Stimulated activated CD8-positive, alpha-beta memory T cell treated with anti-CD3 and anti-CD28 coated beads, Interleukin-15, amount 100 ng/mL, for 1 hour (primary cell): ENCODE measurements at places on chromosomes 13 and 19.
A peak's percentile ranks its signal among the peaks of the same experiment; 100 is the strongest.

DNA sequence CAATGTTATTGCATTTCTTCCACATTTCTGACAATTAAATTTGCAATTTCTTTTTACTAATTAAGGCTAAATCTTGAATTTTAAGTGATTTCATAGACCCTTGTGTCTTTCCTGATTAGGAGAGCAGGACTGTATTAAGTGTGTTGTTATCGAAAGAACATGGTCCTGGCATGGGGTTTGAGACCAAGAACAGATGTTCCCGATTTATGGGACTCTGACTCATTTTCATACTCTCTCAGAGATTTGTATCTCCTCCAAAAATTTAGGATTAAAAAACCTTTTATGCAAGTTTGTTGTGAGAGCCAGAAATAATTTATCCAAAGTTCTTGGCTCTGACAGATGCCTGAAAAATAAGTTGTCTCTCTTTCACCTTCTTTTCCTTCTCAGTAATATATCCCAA is 589.3 kb upstream of the ARGLU1 start:
- no peak for DNase-seq

DNA sequence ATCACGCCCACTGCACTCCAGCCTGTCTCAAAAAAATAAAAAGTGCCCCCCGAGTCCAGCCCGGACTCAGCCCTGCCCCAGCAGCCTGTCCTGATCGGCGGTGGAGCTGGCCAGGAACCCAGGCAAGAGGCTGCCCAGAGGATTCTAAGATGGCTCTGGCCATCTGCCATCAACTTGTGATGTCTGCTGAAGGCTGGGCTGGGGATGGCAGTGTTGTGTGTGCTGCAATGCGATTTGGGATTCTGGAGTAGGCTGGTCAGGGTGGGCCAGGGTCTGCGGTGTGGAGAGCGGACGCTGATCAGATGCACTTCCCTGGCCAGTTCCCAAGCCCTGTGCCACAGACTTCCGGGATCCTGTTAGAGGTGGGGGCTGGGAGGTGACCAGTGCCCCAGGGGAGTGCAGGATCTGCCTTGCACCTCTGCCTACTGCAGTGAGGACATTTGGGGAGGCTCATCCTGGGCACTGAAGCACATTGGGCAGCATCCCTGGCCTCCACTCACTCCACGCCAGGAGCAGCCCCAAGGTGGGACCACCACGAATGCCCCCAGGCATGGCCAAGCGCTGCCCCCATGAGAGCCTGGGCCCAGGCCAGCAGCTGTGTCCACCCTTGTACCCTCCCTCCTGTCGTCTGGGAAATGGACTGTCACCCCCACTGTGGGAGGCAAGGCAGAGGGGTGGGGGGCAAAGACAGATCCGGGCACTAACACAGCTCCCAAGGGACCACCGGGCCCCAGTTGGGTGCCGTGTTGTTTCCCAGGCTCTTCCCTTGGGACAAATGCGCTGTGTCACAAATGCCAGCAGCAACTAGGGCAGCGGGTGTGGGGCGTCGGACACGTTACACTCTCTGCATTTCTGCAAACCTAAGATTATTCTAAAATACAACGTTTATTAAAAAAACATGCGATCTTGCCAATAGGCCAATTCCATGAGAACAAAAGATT is 3.4 kb upstream of the TBXA2R start:
- no peak for DNase-seq

DNA sequence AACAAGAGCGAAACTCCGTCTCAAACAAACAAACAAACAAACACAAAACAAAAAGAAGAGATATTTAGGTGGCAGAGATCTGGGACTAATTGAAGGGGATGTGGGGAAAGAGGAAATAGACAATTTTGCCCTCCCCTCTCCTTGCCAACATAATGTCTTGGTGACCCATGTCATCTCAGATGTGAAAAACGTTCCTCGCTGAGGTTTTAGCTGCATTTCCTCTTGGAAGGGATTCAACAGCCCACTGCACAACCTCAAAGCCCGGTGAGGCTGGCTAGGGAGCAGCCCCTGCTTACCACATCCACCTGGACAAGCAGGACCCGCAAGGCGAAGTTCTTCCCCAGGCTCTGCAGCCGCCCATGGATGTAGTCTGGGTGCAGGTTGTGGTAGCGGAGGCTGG is 4.9 kb downstream of the ERCC1 start:
- DNase-seq, result no peak

DNA sequence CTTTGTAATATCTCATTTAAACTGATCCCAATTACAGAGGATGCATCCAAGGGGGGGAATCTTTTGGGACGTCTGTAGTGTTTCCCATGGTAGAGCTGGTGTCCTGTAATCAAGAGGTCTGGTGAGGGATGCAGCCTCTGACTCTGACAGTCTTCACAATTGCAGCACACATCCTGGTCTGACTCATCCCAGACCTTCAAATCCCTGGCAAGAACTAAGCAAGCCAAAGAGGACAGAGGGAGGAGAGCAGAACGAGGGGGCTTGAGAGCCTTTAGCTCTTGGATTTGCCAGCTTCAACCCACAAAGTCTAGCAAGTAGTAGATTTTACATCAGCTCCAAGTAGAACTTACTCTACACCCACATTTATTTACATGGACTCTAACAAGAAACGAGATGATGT is 17.3 kb upstream of the FCGBP start:
- DNase-seq, result no peak

- no peak for DNase-seq
These were observed 633.5 kb upstream of the ATXN8OS start for GRCh38 chr13:69474011-69474685.

GRCh38 chr19:49727217-49728030 is 35.7 kb downstream of the TSKS start:
- no peak for DNase-seq

DNA sequence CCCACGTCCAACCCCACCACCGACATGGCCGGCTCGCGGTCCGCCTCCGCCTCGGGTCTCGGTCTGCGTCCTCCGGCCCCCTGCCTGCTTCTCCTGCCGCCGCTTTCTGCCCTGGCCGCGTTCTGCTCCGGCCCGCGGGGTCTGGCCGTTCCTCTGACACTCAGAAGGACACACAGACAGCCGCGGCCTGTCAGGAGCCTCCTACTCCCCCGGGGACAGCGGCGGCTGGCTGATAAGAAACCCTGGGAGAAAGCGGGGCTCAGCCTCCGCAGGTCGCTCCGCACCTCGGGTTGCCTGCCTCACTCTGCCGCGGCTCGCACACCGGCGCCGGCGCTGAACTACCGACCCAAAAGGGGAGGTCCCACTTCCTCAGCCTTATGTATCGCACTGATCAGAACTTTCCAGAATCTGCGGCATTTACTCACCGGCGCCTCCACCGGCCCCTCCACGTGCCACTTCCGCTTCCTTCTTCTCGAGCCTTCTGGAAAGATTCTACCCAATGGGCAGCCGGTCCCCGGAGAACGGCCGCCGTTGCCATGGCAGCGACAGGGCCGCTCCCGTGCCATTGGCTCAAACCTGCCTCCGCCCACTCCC is at the start of gene HSPH1:
Gene HSPH1, minus strand, starts transcription at position 348 of the 594 bp plus-strand sequence. Its CDS starts 322 bp downstream, at position 26.
- peak; percentile 95 for DNase-seq

- no peak for DNase-seq
These were observed 35.6 kb downstream of the SHISA2 start for GRCh38 chr13:26016189-26016588.

DNA sequence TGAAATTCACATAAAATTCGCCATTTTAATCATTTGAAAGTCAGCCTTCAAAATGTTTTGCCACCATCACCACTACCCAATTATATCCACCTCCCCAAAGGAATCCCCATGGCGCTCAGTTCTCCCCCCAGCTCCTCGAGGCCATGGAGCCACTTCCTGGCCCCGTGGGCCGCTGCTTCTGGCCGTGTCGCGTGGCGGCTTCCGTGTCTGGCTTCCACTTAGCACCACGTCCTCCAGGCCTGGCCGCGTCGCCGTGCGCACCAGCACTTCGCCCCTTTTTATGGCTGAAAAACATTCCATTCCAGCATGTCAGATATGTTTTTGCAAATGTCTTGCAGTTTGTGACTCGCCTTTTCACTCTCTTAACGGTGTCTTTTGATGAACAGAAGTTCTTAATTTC is 46.7 kb upstream of the DCUN1D2 start:
- no peak for DNase-seq

- DNase-seq, result no peak
These were observed 2.9 kb upstream of the PCDH8 start for GRCh38 chr13:52851137-52851962.

- DNase-seq, result no peak
These were observed 12.9 kb downstream of the RANBP3 start for GRCh38 chr19:5964816-5965565.

DNA sequence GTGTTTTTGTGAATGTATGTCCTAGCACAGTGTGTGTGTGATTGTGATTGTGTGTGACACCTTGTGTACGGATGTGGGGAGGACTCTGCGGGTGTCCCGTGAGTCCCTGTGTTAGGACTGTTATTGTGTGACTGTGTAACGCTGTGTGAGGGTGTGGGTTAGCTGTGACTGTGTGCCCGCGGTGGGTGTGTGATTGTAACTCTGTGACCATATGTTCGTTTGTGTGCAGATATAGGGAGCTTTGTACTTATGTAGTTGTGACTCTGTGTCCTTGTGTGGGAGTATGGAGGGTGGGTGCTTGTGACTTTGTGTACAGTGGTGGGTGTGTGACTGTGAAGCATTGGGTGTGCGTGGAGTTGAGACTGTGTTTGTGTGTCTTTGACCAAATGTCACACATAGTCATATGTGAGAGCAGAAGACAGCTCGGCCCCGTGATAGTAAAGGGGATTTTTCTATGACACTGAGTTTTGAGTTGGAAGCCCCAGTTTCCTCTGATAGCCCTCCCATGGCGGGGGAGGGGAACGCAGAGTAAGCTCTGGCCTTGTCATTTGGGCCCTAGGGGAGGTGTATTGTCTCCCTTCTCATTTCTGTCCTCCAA is 949 bp upstream of the ZNF260 start:
- DNase-seq, result peak; percentile 3

DNA sequence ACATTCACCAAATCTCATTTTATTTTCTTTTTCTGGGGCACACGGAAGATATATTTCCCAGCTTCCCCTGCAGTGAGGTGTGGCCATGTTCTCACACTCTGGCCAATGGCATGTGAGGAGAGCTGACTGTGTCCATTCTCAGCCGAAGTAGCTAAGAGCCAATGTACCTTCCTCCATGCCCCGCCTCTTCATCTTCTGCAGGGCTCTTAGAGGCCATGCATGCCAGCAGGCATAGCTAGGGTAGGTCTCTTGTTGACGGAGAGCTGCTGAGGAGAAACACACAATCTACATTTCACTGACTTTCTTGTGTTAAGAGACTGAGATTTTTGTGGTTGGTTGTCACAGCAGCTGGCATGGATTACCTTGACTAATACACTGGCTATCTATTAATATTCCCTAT is 9.8 kb upstream of the MICU2 start:
- DNase-seq, result no peak

- no peak for DNase-seq
These were observed 151.3 kb downstream of the NBEA start for GRCh38 chr13:35093356-35093755.

- DNase-seq, result no peak
These were observed 238.0 kb downstream of the LHFPL6 start for GRCh38 chr13:39364947-39365468.

DNA sequence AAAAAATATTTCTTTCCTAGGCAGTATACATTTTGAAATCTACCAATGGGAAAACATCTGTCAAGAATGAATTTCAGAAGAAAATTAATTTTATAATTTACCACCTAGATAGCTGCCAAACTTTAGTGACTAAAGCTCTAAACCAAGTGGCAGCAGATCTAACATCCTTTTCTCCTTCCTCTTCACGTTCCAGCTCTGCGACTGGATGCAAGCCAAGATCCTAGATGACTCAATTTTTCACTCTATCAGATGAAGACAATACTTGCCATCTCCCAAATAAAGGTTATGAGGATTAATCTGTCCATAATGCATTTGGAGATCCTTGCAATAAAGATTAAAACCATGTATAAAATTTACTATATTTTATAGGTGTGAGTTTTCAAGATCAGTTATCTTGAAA is 66.7 kb upstream of the MIR17HG start:
- DNase-seq, result no peak

GRCh38 chr19:47742634-47743033 is 2.7 kb upstream of the NOP53 start:
- no peak for DNase-seq

DNA sequence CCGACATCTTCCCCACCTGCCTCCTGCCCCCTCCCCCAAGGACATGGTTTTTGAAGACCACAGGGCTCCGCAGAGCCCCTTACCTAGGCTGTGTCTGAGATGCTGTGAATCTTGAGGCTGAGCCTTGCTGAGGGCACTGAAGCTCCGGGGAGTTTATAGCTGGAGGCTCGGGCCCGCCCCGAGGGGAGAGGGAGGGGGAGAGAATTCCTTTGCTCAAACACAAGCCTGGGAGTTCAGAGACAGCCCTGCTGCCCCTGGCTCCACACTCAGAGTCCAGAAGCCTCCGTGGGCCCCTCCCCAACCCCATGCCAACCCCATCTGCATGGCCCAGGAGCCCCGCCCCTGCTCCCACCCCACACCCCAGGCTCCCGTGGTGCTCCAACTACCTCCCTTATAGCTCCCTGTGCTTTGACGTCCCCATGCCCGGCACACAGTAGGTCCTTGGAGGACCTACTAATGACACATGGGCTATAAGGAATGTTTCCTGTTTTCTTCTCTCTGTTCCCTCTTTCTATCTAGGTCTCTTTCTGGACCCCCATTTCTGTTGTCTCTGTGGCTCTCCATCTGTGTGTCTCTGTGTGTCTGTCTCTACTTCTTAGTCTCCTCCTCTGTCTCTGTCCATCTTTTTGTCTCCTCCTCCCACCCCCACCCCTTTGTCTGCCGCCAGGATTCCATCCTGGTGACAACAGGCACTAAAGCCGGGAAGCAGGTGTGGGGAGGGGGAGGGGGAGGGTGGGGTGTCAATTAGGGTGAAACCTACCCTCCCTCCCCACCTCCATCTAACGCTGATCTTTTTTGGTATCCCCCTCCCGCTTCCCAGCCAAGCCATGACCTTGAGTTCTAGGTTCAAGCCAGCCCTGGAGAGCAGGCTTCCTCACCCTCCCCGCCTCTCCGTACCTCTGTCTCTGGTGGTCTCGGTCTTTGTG is at the start of gene TNNT1:
Gene TNNT1, minus strand, starts transcription at position 129 of the 926 bp plus-strand sequence. CDS start 2,049 bp downstream, outside the sequence.
- no peak for DNase-seq

DNA sequence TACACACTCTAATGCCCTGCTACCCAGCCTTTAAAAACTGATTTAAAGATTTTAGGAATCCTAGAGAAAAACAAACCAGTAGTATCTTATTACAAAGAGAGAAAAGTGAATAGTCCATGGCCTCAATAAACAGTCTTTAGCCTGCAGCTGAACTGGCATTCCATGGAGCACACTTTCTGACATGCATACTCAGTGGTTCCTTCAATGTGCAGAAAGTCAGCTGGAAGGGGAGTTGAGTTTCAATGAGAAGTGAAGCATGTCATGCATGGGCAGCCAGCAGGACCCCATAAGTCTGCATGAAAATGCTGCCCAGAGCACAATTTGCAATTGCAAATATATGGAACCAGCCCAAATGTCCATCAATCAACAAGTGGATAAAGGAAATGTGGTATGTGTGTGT is 273.7 kb downstream of the UQCRFS1 start:
- no peak for DNase-seq
